ENCODE measurements at places on chromosomes 13 and 19.

- no peak for DNase-seq
Observed at GRCh38 chr19:3617463-3617862, 9.1 kb downstream of the CACTIN start.

DNA sequence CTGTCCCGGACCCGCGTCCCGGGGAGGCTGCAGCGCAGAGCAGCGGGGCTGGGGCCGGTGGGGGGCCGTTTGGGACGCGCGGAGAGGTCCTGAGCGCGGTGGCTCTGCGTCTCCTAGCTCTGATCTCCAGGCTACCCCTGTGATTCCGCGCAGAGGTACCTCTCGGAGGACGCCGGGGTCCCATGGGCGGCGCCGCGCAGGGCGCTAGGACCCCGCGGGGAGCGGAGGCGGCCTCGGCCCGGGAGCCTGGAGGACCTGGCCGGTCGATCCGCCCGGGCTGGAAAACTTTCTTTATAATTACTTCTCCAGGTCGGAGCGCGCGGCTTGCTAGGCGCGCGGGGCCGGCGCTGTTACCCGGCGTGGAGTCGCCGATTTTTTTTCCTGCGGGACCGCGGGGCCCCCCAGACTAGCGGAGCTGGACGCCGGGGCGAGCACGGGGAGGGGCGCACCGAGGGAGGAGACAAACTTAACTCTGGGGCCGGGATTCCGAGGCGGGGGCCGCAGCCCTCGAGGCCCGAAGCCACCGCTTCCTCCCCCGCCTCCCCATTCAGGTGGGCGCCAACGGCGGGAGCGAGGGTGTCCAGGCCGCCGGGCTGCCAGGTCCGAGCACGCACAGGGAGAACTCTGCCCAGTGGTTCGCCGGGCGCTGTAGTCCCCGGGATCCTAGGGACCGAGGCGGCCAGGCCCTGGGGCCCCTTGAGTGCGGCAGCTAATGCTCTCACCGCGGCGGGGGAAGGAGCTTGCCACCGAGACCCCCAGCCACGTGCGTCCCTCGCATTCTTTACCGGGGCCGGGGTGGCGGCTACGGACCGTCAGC is 848 bp upstream of the CEBPA start:
- DNase-seq, result peak; percentile 10

DNA sequence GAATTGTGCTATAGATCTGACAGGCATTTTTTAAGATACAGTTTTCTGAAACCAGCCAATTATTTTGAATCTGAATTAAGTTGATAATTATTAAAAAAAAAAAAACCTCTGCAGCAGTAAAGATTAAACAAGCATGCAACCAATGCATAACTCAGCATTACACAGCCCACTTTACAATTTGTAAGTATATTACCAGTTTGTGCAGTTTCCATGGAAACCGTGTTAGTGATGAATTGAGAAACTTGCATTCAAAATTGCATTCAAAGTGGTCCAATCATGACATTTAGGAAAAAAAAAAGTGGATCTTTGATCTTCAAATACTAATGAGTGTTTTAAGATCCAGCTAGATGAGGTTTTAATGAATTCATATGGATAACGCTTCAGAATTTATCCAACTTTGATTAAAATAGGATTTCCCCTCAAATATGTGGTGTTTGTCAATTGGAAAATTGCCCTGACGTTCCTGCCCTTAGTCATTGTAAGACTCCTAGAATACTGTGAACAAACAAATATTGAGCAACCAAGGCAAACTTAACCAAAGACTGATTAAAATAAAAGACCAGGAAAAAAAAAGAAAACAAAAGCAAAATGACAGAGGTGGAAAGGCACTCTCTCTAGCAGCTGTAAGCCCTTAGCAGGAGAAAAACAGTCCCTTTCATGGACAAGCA is 314.8 kb upstream of the MAB21L1 start:
- DNase-seq, result no peak

GRCh38 chr19:58181902-58182576 is 822 bp upstream of the ZNF274 start:
- DNase-seq, result peak; percentile 66

DNA sequence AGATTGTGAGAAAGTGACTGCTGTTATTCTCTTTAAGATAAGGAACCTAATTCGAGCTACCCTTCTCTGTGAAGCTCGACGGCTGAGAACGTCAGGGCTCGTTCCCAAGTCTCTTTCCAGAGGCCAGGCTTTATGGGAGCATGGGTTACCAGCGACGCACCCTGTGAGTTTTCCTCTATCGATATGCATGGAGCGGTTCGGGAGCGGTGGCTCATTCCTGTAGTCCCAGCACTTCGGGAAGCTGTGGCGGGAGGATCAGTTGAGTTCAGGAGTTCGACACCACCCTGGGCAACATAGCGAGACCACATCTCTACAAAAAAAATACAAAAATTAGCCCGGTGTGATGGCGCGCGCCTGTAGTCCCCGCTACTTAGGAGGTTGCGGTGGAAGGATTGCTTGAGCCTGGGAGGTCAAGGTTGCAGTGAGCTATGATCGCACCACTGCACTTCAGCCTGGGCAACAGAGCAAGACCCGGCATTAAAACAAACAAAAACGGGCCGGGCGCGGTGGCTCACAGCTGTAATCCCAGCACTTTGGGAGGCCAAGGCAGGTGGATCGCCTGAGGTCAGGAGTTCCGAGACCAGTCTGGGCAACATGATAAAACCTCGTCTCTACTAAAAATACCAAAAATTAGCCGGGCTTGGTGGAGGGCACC is 681 bp upstream of the ZNF606 start:
- DNase-seq, result no peak

- DNase-seq, result no peak
Observed at GRCh38 chr13:108213946-108214345, 1.4 kb downstream of the LIG4 start.

DNA sequence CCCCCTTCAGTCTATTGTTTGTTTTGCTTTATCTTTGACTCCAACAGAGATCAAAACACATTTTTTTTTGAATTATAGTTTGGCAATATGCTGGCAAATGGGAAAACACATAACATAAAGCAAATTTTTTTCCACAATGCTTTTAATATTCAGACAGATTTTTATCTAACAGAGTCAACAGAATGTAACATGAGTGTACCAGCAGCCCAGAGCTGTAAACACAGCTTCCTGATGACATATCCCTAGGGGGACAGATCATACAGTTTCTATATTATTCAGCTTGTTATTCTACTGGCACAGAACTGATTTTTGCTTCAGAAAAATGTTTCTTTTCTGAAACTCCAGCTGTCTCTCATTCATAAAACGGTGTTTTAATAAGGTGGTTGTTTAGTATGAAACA is 168.8 kb downstream of the OLFM4 start:
- DNase-seq, result no peak

GRCh38 chr13:39612023-39612637 is 9.1 kb upstream of the LHFPL6 start:
- DNase-seq, result peak; percentile 55

DNA sequence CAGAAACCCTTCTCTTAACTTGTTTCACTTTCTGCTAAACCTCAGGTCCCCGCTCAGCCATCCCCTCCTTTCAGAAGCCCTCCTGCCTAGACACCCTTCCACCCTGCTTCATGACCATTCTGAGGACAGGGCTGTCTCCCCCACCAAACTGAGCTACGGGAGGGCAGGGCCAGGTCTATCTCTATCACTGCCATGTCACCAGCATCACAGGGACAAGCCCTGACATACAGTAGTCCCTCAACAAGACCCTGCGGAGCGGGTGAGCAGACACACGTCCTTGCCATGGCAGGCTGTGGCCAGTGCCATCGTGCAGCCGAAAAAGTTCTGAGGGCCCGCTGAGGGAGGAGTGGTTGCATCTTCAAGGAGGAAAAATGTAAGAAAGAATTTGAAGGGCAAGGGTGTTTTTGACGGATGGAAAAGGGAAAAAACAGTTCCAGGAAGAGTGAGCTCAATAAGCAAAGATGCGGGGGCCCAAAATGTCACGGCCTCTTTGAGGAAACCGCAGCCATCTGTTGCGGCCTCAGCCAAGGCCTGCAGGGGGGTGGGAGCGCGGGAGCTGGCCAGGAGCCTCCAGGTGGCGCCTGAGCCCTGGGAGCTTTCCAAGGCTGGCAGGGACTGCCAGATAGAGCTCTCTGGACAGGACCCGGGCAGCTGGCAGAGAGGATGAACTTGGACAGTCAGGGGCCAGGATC is 8.1 kb downstream of the PTGIR start:
- DNase-seq, result no peak

GRCh38 chr19:55537741-55538111 is 793 bp upstream of the SBK2 start:
- DNase-seq, result no peak

DNA sequence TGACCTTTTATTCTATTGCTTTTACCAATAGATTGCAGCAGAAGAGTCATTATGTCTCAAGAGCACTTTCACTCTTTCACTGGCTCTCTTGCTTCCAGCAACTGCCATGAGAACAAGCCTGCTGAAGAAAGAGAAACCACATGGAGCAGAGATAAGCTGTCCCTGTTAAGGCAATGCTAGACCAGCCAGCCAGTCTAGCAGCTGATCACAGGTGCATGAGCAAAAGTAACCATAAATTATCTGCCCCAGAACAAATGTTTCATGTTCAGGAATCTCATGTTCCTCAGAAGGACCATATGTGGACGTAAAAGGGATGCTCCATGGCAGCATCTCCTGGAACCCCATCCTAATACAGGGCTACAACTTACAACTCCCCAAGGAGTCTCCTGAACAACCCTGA is 20.4 kb upstream of the DCLK1 start:
- DNase-seq, result no peak

GRCh38 chr19:41652250-41652649 is 25.4 kb upstream of the CEACAM4 start:
- no peak for DNase-seq

DNA sequence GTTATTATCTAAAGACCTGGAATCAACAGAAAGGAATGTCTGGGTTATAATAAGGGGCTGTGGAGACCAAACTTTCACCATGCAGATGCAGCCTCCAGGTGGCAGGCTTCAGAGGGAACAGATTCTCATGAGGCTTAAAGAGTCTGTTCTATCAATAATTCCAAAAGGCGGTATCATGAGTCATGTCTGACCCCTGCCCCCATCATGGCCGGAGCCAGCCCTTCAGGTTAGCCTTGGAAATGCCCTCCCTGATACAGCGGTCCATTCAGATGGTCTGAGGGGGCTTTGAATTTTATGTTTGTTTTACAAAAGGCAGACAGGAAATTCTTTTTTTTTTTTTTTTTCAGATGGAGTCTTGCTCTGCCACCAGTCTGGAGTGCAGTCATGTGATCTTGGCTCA is 21.7 kb upstream of the LAMP1 start:
- DNase-seq, result peak; percentile 33

GRCh38 chr13:48266150-48266549 is 33.1 kb downstream of the ITM2B start:
- no peak for DNase-seq

- no peak for DNase-seq
Observed at GRCh38 chr13:23460309-23460708, 26.8 kb upstream of the SACS start.

- DNase-seq, result no peak
Observed at GRCh38 chr13:44790289-44790688, 199.0 kb downstream of the NUFIP1 start.

- no peak for DNase-seq
Observed at GRCh38 chr13:95678967-95679366, 2.0 kb downstream of the DNAJC3 start.

DNA sequence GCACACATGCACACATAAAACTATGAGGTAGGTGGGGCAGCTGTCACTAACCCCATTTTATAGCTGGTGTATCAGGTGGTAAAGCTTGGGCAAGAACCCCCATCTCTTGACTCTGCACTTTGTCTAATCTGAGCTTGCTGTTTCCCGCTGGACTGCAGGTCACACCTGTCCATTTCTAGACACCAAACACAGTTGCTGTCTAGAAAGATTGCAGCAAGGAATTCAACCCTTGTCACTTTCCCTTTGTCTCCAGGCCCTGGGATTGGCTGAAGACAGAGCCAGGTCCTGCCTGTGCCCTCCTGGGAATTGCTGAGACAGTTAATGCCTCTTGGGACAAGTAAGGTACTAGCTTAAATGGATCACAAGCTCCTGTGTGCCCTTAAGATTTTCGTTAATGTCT is 83.8 kb downstream of the RNASEH2B start:
- no peak for DNase-seq

GRCh38 chr19:38721979-38722773 is 22.1 kb downstream of the CAPN12 start:
- no peak for DNase-seq

DNA sequence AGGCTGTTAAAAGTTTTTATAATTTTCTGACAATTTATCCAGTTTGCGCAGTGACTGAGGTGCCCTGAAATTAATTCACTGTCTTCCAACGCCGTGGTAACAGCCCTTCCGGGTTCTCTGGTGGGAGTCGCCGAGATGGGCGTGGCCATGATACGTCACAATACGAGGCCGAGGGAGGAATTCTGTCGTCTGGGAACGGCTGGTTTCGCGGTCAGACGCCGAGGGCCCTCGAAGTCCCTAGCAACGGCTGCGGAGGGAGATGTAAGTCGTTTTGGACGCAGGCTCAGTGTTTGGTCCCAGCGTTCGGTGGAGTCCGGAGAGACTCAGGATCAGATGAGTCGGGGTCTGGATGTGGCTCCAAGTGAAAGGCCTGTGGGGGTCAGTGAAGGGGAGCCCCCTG is 21.7 kb downstream of the ZNF613 start:
- no peak for DNase-seq

- DNase-seq, result no peak
Observed at GRCh38 chr13:44435919-44436510, 62.4 kb downstream of the SERP2 start.

DNA sequence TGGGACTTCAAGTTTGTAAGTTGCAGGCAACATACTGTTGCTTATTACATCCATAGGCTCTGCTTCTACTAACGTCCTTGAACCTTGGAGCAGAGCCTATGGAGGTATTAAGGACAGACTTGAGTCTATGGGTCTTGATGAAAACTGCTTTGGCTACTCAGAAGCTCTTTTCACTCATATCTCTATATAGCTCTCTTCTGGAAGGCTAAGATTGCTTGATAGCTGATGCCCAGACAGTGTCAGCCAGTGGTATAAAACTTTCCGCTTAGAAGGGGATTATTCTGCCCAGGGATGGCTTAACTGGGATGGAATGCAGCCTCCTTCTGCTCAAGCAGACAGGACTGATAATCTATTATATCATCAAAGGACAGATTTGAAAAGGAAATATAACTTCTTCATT is 25.6 kb upstream of the ESD start:
- DNase-seq, result no peak

Data from CD4-positive, alpha-beta T cell treated with Interleukin-12 subunit alpha and Interleukin-12 subunit beta, for 1 hour (primary cell).